ENCODE measurements at places on chromosomes 4 and X. TPM values are rescaled to one million over a fixed set of nuclear protein-coding genes. Genes with fewer than 3 reads are reported as not detected.

BTK gene
- 1.7 TPM for total RNA-seq

LPAR4 gene
- total RNA-seq: not detected

SSX2B gene
- not detected for total RNA-seq

PF4V1 gene
- not detected for total RNA-seq

STOX2 gene
- total RNA-seq: not detected

SHISA3 gene
- not detected for total RNA-seq

SHROOM3 gene
- total RNA-seq: not detected

F11 gene
- total RNA-seq: not detected

ADH1B gene
- total RNA-seq: not detected

EFNB1 gene
- 2.8 TPM for total RNA-seq

NLGN4X gene
- not detected for total RNA-seq

PAGE4 gene
- not detected for total RNA-seq

MEPE gene
- total RNA-seq: not detected

TET2 gene
- total RNA-seq: 87.4 TPM

DRP2 gene
- 1.6 TPM for total RNA-seq

OPHN1 gene
- total RNA-seq: 0.22 TPM

MBNL3 gene
- total RNA-seq: 6.6 TPM

IRS4 gene
- not detected for total RNA-seq

HERC5 gene
- total RNA-seq: 26.1 TPM

LRCH2 gene
- total RNA-seq: not detected

BEND4 gene
- total RNA-seq: 0.32 TPM

CORIN gene
- total RNA-seq: 0.26 TPM

MAGEB1 gene
- not detected for total RNA-seq

NR0B1 gene
- total RNA-seq: not detected

LGI2 gene
- total RNA-seq: not detected

METTL14 gene
- total RNA-seq: 59.9 TPM

POLR2B gene
- total RNA-seq: 133 TPM

MAGEA6 gene
- not detected for total RNA-seq

SAGE1 gene
- total RNA-seq: not detected

MTMR8 gene
- total RNA-seq: 5.9 TPM

LDB2 gene
- total RNA-seq: not detected

DRD5 gene
- total RNA-seq: not detected

PLS3 gene
- total RNA-seq: 0.65 TPM

SLC34A2 gene
- not detected for total RNA-seq

ERVMER34-1 gene
- 0.09 TPM for total RNA-seq

NMU gene
- total RNA-seq: 1.0 TPM

GPR173 gene
- not detected for total RNA-seq

GUF1 gene
- 35.4 TPM for total RNA-seq

TBC1D8B gene
- total RNA-seq: 1.5 TPM

CNGA1 gene
- total RNA-seq: not detected

FAT1 gene
- not detected for total RNA-seq

BRS3 gene
- total RNA-seq: not detected

GAGE12F gene
- total RNA-seq: not detected

HDAC8 gene
- 18.4 TPM for total RNA-seq

RAB41 gene
- not detected for total RNA-seq

RASGEF1B gene
- 0.61 TPM for total RNA-seq
